ENCODE measurements at places on chromosomes 12 and 14. TPM values are rescaled to one million over a fixed set of nuclear protein-coding genes. Genes with fewer than 3 reads are reported as not detected.

Gene SP1
- polyA plus RNA-seq, result 40.6 TPM

Gene PTCSC3
- not detected for polyA plus RNA-seq

Gene EVL
- polyA plus RNA-seq, result 57.3 TPM

Gene DPY19L2
- 4.6 TPM for polyA plus RNA-seq

GRCh38 chr12:51520576-51521325, 70.3 kb upstream of the SCN8A start:
- no peak for DNase-seq

- peak; percentile 35 for DNase-seq
Measured at GRCh38 chr12:96500693-96501092, 11.3 kb downstream of the CFAP54 start.

GRCh38 chr12:62581288-62582064, 114.8 kb downstream of the MON2 start:
- peak; percentile 83 for DNase-seq

DNA sequence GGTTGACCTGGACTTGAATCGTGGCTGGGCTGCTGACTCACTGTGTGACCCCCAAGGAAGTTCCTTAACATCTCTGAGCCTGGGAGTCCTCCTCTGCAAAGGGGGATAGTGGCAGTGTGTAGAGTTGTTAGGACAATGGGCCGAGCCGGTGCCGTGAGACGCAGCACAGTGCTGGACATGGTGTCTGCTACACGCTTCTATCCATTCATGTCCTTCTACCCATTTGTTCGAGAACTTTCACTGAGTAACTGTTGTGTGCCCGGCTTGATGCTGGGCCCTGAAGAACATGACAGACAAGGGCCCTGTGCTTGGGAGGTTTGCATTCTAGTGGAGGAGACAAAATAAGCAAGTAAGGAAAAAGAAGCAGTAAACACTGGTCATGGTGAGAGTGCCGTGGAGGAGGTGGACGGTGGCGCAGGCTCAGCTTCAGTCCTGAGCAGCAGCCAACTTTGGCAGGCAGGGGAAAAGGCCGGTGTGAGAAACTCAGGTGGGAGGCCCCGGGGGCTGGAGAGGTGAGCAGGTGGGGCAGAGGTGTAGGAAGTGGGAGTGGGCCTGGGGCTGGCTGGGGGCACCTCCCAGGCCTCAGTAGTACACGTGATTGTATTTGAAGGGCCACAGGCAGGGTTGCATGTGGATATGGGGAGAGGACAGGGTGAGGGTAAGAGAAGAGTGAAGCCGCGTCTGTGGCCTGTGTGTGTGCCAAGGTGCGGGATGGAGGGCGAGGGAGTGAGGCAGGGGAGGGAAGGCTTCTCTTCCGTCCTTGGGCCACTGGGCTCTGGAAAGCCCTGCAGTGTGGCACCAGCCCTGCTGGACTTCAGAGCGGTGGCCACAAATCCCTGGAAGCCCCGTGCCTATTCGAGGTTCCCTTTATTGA, 13.8 kb downstream of the VASH1 start:
- no peak for DNase-seq

DNA sequence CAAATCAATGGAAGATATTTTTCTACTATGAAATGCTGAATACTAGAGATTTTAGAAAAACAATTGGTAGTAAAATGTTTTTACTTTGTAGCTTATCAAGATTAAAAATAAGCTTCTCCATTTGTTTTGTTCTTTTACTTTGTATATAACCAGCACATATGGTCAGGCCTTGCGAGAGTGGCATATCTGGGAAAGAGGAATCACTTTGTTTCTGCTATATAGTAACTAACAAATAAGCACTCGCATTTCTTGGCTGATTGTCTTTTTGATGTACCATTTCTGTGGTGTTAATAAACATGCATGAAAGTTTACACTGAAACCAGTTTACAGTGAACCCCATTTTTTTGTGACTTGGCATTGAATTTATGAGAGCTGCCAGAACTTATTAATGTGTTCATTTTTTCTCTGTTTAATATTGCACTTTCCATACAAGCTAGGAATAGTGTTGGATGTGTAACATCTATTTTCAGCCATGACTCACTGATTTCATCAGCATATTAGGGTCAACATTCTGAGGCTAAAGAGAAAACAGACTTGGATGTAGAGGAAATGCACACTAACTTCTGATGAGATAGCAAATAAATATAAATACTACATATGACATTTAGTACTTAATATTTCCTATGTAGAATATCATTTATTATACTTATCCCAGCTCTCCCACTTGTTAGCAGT, 635.5 kb downstream of the KCNH5 start:
- DNase-seq, result peak; percentile 4
